Activated CD4-positive, alpha-beta T cell treated with anti-CD3 and anti-CD28 coated beads for 36 hours (primary cell): ENCODE measurements at places on chromosomes 12 and 14. TPM values are rescaled to one million over a fixed set of nuclear protein-coding genes. Genes with fewer than 3 reads are reported as not detected.

DNA sequence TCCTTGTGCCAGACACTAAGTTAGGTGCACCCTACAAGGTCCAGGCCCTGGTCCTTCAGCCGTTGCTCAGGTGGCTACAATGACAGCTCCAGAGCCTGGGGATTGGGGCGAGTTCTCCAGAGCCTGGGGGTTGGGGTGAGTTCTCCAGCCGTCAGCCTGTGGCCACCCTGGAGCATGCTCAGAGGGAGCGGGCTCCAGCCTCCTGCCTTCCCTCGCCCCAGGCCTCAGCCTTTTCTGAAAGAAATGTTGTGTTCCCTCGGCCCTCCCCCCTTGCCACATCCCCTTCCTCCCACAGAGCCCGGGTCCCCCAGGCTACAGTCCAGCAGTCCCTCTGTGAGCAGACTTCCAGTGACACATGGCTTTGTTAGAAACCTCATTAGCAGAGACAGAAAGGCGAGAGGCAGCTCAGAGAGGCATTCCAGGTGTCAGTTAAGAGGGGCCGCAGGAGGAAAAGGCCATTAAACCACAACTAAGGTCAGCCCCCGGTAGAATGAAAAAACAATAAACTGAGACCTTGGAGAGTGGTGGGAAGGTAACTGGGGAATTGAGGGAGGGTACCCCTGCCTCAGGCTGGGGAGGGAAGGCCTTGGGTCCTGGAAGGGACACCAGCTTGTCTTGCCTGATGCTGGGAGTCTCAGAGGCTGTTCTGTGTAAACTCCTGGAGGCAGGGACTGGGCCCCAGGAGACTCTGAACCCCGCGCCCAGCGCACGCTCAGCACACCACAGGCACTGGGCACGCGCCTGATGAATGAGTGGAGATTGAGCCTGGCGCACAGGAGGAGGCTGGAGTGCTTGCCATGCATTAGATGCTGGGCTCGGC is 23.1 kb upstream of the COL2A1 start:
- no peak overlapping the region for H3K4me3 ChIP-seq
- H3K4me1 ChIP-seq: no peaks in the 10 kb centered on the region
- no peak overlapping the region for H3K27ac ChIP-seq
- H3K36me3 ChIP-seq: no peaks in the 10 kb centered on the region
- DNase-seq: no peak
- no peaks in the 10 kb centered on the region for H3K27me3 ChIP-seq

GRCh38 chr12:29547151-29547632 is 49.7 kb upstream of the OVCH1 start:
- H3K27me3 ChIP-seq: peaks cover 7% of the 10 kb centered on the region
- H3K4me3 ChIP-seq: no peak overlapping the region
- H3K27ac ChIP-seq: no peak overlapping the region
- DNase-seq: no peak
- no peaks in the 10 kb centered on the region for H3K4me1 ChIP-seq

DNA sequence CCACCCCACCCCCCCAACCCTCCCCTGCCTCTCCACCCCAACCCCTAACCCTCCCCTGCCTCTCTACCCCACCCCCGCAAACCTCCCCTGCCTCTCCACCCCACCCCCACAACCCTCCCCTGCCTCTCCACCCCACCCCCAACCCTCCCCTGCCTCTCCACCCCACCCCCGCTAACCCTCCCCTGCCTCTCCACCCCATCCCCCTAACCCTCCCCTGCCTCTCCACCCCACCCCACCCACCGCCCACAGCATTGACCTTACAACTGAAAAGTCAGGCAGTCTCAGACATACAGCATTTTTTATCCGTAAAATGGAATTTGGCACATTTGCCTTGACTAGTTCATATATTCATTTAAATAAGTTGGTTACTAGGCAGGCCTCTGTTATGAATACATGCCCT is 38.6 kb upstream of the ACTN1 start:
- no peaks in the 10 kb centered on the region for H3K4me1 ChIP-seq
- no peak for DNase-seq
- H3K4me3 ChIP-seq: no peak overlapping the region
- no peak overlapping the region for H3K27ac ChIP-seq
- no peaks in the 10 kb centered on the region for H3K27me3 ChIP-seq

- peaks cover 40% of the 10 kb centered on the region for H3K4me1 ChIP-seq
- DNase-seq: no peak
- H3K36me3 ChIP-seq: peaks cover 68% of the 10 kb centered on the region
- H3K27ac ChIP-seq: peak overlapping the region; percentile 9
- H3K27me3 ChIP-seq: no peaks in the 10 kb centered on the region
- no peak overlapping the region for H3K4me3 ChIP-seq
These were observed 7.2 kb downstream of the HSP90AA1 start for GRCh38 chr14:102079700-102079979.

GRCh38 chr14:31990183-31990857 is 86.8 kb upstream of the ARHGAP5 start:
- DNase-seq: no peak
- no peaks in the 10 kb centered on the region for H3K4me1 ChIP-seq
- H3K36me3 ChIP-seq: peaks cover 4% of the 10 kb centered on the region
- H3K4me3 ChIP-seq: no peak overlapping the region
- H3K27me3 ChIP-seq: peaks cover 9% of the 10 kb centered on the region

DNA sequence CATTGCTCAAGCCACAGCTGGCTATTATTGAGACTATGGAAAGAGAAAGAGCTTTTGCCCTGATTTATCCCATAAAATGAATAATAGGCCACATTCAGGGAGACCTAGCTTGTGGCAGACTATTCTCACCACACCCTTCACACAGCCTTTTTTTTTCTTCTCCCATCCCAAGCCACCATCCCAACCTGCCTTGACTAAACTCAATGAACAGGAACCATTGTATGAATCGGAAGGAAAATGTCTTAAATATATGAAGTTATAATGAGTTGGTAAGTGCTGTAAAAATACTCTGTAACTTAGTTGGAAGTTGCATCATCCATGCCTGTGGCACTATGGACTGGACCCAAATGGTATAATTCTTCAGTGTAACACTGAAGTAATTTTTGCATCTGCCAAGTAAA is 338.4 kb downstream of the RAD51B start:
- peak overlapping the region; percentile 3 for H3K27ac ChIP-seq
- DNase-seq: no peak

GRCh38 chr12:132141976-132142678 is 2.0 kb downstream of the DDX51 start:
- peaks cover 32% of the 10 kb centered on the region for H3K4me1 ChIP-seq
- H3K27me3 ChIP-seq: no peaks in the 10 kb centered on the region
- DNase-seq: no peak
- H3K27ac ChIP-seq: no peak overlapping the region
- H3K36me3 ChIP-seq: peaks cover 36% of the 10 kb centered on the region

GRCh38 chr14:53285821-53286220 is 132.7 kb upstream of the DDHD1 start:
- H3K27ac ChIP-seq: no peak overlapping the region
- H3K4me3 ChIP-seq: no peak overlapping the region
- DNase-seq: no peak
- H3K27me3 ChIP-seq: no peaks in the 10 kb centered on the region

DNA sequence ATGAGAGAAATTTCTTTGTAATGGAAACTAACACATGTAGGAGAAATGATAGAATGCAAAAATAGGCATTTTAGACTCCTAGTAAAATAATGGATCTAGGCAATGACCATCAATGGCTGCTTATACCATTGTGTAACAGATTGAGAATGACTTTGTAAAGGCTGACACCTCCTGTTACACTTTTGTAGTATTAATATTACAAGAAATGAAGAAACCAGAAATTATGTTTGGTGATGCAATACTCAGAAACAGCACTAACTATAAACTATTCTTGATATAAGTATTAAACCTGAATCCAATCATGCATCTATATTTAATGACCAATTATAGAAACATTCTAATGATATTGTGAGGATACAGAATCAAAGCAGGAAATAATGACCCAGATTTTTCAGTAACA is 108.5 kb upstream of the CNTN1 start:
- H3K27ac ChIP-seq: no peak overlapping the region
- no peak for DNase-seq
- H3K4me1 ChIP-seq: no peaks in the 10 kb centered on the region

GRCh38 chr12:42291680-42292079 is 34.2 kb downstream of the ZCRB1 start:
- H3K36me3 ChIP-seq: no peaks in the 10 kb centered on the region
- no peak overlapping the region for H3K4me3 ChIP-seq
- no peaks in the 10 kb centered on the region for H3K4me1 ChIP-seq

GRCh38 chr12:63940310-63941005 is 96.0 kb downstream of the SRGAP1 start:
- H3K4me1 ChIP-seq: no peaks in the 10 kb centered on the region
- no peaks in the 10 kb centered on the region for H3K36me3 ChIP-seq
- DNase-seq: no peak
- H3K4me3 ChIP-seq: no peak overlapping the region
- H3K27ac ChIP-seq: no peak overlapping the region
- H3K27me3 ChIP-seq: peaks cover 4% of the 10 kb centered on the region

GRCh38 chr14:26606729-26607312 is 9.0 kb upstream of the NOVA1 start:
- H3K4me1 ChIP-seq: no peaks in the 10 kb centered on the region
- no peak overlapping the region for H3K4me3 ChIP-seq
- H3K27ac ChIP-seq: no peak overlapping the region
- H3K36me3 ChIP-seq: no peaks in the 10 kb centered on the region
- DNase-seq: no peak
- no peaks in the 10 kb centered on the region for H3K27me3 ChIP-seq

DNA sequence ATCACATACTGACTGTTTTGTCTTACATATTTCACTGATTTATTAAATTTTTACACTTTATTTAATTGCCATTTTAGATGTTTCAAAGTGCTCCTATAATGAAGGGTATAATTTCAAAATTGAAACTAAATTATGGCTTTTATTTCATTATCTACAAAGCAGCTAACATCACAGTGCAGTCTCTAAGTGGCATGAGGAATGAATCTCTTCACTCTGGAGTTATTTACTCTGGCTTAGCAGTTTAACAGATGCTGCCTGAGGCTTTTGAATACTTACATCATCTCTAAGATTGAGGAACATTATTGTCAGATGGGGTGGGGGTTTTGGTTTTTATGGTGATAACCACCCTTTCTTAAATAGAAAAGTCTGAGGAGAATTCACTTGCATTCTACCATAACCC is 386.4 kb downstream of the TRHDE start:
- no peaks in the 10 kb centered on the region for H3K27me3 ChIP-seq
- no peak overlapping the region for H3K27ac ChIP-seq
- no peaks in the 10 kb centered on the region for H3K36me3 ChIP-seq
- no peak for DNase-seq
- no peaks in the 10 kb centered on the region for H3K4me1 ChIP-seq

GRCh38 chr14:31894351-31894750 is 182.8 kb upstream of the ARHGAP5 start:
- no peak overlapping the region for H3K4me3 ChIP-seq
- no peaks in the 10 kb centered on the region for H3K36me3 ChIP-seq
- no peak overlapping the region for H3K27ac ChIP-seq
- H3K27me3 ChIP-seq: peaks cover 9% of the 10 kb centered on the region

DNA sequence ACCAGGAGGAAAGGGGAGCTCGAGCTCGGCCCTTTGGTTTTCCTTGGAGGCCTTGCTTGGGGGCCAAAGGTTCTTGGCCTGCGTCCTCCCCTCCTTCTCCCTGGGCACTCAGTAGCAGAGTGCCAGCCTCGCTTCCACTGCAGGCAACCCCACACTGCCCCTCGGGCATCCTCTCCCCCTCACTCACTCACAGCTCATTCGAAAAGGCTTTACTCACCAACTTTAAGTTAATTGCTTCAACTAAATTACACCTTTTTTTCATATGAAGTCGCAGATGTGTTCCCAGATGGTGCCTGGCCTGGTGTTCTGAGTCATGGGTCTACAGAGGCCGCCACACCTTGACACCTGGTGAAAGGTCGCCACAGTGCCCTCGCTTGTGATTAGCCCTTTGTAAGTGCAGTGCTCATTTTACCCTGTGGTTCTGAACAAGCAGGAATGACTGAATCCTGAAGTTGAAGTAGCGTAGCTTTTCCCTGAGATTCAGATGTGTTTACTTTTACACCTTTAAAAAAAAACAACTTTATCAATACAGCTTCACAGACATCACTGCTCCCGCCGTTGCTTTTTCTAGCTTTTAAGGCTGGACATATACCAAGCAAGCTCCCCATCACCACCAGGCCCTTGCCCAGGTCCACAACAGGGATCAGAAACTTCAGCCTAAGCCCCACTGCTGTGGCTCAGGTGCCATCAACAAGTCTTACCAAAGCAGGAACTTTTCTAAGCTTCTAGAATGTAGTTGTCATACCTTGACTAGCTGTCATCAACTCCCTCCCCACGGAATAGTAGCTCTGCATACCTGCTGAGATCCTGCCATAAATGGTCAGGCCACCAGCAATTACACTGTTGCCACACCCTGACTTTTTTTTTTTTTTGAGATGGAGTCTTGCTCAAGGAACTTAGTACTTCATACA is 20.3 kb upstream of the ADIPOR2 start:
- peaks cover 27% of the 10 kb centered on the region for H3K4me1 ChIP-seq
- no peak overlapping the region for H3K27ac ChIP-seq

GRCh38 chr12:93860668-93861373 is 183.6 kb downstream of the CRADD start:
- H3K36me3 ChIP-seq: peaks cover 10% of the 10 kb centered on the region
- no peaks in the 10 kb centered on the region for H3K27me3 ChIP-seq
- DNase-seq: no peak

- H3K36me3 ChIP-seq: no peaks in the 10 kb centered on the region
- peaks cover 9% of the 10 kb centered on the region for H3K4me1 ChIP-seq
- H3K4me3 ChIP-seq: no peak overlapping the region
- no peak for DNase-seq
These were observed 231.4 kb upstream of the RTL1 start for GRCh38 chr14:101134851-101135433.

GRCh38 chr12:131466306-131466705 is 244.6 kb upstream of the SFSWAP start:
- peaks cover 4% of the 10 kb centered on the region for H3K27me3 ChIP-seq
- no peaks in the 10 kb centered on the region for H3K36me3 ChIP-seq
- no peak overlapping the region for H3K4me3 ChIP-seq
- no peak for DNase-seq
- H3K27ac ChIP-seq: no peak overlapping the region
- H3K4me1 ChIP-seq: no peaks in the 10 kb centered on the region

DNA sequence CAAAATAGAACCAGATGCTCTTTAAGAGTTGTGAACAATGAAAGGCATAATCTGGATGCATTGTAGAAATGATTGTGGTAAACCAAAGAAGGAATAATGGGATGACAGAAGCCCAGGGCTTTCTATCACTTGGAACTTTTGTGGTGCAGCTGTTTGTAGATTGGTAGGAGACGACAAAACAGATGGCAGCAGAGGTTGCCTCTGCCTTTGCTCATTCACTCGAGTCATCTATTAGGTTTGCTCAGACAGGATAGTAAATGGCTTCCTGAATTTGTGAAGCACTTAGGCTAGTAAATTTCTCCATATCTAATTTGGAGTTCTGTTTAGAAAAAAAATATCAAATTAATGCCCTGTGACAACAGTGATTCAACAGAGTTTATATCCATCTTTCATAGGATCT is 78.4 kb downstream of the FGD4 start:
- H3K4me3 ChIP-seq: no peak overlapping the region
- H3K27me3 ChIP-seq: no peaks in the 10 kb centered on the region
- DNase-seq: no peak
- no peaks in the 10 kb centered on the region for H3K4me1 ChIP-seq
- H3K36me3 ChIP-seq: no peaks in the 10 kb centered on the region

- H3K27ac ChIP-seq: no peak overlapping the region
- no peaks in the 10 kb centered on the region for H3K27me3 ChIP-seq
- no peak for DNase-seq
- H3K4me1 ChIP-seq: no peaks in the 10 kb centered on the region
- no peak overlapping the region for H3K4me3 ChIP-seq
These were observed 28.2 kb downstream of the NEK9 start for GRCh38 chr14:75098682-75099081.

MYF6 gene
- total RNA-seq: not detected

PAX9 gene
- total RNA-seq: not detected

SLCO1A2 gene
- not detected for total RNA-seq
